ENCODE measurements at places on chromosomes 2 and 18.

GRCh38 chr2:51722311-51722710, 690.4 kb upstream of the NRXN1 start:
- no peak for DNase-seq

DNA sequence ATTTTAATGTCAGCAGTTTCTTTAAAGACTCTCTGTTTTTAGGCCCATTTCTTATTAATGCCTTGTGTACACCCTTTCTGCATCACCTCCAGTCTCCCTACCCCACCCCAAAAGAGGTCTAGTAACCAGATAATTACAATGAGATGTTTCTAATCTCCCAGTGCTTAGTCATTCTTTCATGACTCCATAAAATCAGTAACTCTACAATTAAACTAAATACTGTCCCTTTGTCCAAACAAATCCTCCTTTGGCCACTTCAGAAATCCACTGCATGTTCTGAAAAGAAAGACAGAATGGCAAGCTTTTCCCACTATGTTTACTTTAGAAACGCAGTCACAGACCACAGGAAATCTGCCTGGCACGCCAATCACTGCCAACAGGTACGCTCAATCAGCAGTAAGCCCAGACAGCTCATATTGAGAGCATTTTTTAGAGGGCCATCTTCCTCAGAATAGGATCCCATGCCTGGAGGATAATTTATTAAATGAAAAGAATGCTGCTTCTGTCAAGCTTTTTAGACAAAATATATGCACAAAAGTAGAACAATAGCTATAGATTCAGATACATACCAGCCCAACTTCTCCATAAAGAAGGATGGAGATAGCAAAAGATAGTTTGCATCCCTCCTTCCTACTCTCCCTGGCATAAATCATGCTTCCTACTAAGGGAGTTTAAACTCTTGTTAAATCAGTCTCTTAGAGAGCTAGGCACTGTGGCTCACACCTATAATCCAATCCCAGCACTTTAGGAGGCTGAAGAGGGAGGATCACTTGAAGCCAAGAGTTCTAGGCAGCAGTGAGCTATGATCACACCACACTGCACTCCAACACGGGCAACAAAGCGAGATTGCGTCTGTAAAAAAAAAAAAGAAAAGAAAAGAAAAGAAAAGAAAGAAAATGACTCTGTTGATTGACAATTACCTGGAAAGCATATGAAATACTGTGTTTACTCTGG, 14.6 kb downstream of the CLASP1 start:
- no peak for DNase-seq

- no peak for DNase-seq
These were observed 30.6 kb downstream of the KCMF1 start for GRCh38 chr2:85001595-85001994.

GRCh38 chr2:160427629-160428404, 65.8 kb downstream of the RBMS1 start:
- no peak for DNase-seq

DNA sequence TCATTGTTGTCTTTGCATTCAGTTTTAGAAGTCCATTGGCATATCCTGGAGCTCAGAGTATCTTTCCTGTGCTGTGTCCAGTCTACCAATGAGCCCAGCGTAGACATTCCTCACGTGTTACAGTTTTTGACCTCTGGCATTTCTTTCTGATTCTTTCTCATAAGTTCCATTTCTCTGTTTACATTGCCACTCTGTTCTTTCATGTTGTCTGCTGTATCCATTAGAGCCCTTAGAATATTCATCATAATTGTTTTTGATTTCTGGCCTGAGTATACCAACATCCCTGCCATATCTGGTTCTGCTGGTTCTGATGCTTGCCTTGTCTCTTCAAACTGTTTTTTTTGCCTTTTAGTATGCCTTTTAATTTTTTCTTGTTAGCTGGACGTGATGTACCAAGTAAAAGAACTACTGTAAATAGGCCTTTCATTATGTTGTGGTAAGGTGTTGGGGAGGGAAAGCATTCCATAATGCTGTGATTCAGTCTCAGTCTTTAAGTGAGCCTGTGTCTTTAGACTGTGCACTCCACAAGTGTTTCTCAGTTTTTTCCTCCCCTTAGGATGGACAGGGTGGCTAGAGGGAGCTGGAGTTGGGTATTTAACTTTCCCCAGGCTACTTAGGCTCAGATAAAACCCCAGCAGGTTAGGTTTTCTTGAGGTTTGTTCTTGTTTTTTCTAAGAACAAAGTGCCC, 35.6 kb downstream of the CEP192 start:
- no peak for DNase-seq

DNA sequence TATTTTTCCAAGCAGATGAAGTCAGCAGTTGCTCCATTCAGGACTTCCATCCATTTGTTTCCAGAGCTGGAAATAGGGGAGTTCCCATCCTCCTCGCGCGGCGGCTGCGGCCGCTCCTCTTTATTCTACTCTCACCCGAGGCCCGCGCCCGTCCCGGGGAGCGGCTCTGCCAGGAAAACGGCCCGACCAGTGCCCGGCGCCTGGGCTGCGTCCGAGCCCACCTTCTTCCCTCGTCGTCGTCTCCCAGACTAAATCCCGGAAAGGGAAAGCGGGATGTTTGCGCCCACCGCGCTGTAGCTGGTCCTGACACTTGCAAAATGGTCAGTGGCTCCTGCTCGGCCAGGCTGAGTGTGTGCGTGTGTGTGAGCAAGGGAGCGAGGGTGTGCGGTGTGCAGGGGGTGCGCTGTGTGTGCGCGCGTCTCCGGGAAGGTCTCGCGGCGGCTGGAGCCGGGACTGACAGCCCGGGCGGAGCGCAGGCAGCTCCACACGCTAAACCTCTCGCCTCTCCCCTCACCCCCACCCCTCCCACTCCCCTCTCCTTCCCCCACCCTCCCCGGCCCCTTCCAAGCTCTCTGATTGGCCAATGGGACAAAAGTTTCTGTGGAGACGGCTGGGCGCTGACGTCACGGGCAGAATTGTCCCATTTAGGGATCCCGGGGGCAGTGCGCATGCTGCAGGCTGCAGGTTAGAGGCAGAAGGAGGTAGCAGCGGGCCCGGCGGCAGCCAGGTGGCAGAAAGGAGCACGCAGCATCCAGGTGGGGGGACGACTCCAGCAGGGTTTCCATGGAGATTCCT, at the start of gene NOL4:
NOL4 (minus strand) TSS at position 491 of the 795 bp plus-strand sequence. CDS start 1,660 bp downstream, outside the sequence.
- peak; percentile 88 for DNase-seq

GRCh38 chr2:9638532-9638931, 7.7 kb upstream of the YWHAQ start:
- DNase-seq = no peak

- no peak for DNase-seq
These were observed 384.9 kb upstream of the NXPH2 start for GRCh38 chr2:139165041-139165440.

DNA sequence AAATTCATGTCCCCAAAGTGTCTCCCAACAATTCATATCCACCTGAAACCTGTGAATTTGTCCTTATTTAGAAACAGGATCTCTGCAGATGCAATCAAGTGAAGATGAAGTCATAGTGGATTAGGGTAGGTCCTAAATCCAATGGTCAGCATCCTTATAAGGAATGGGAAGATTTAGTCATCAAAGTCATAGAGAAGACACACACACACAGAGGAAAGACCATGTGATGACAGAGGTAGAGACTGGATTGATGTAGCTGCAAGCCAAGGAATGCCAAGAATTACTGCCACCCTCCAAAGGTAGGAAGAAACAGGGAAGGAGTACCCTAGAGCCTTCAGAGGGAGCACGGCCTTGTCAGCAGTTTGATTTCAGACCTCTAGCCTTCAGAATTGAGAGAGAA, 17.7 kb downstream of the ADD2 start:
- no peak for DNase-seq

DNA sequence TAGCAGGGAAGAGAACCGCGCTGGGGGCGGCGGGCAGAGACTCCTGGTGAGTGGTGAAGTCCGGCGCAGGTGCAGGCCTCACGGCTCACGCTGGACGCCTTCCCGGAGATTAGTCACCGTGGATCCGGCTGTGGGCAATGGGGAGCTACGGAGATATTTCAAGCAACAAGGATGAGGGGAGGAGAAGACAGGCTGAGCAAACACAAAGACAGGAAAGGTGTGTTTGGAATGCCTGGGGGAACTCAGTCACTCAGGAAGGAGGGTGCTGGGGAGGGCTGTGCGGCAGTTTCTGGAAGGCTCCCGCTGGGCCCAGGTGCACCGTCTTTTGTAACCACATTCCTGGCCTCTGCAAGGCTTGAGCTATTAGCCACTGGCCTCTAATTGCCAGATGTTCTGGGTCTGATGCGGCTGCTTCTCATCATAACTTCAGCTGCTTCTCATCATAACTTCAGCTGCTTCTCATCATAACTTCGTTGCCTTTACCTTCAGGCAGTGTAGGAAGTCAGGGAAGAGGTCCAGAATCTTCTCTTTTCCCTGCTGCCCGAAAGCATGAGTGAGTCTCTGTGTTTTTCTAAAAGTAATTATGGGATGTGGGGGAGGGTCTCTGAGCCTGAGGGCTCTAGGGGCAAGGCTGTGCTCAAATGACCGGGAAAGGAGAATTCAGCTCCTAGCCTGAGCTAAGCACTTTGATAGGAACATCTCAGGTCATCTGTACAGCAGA, 118.9 kb downstream of the PXDN start:
- no peak for DNase-seq

GRCh38 chr2:228023619-228024018, 152.2 kb downstream of the DAW1 start:
- DNase-seq = no peak

DNA sequence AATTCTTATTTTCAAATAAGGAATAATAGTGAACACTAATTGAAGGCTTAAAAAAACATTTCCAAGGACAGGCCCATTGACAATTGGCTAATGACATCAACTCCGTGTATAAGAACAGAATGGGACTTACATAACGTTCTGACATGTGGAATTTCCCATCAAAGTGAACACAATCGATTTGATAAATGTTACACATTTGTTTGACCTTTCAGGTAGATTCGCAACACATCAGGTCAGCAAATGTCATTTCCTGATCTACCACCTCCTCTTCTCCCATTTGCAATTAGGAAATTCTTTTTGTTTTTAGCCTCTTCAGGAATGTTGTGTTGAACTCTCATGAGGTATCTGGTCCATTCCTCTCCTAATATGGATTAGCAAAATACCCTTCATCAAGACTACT, 292.9 kb upstream of the SLC14A2 start:
- no peak for DNase-seq

DNA sequence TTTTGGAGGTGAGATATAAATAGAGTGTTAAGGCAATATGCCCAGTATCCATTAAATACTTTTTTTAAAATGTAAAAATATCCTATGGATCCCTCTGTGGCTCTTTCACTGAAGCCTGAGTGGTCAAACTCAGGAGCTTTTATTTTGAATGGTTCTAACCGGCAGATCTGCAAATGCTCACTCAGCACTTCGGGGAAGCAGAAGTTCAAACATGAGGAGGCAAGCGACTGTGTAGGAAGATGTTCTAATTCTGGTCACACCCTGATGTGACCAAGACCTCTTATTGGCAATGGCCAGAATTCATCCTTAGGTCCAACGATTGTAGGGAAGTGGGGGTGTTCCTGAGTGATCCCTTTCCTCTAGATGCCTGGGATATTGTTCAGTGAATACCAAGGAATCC, 168.8 kb downstream of the CDCA7 start:
- no peak for DNase-seq

GRCh38 chr2:121707920-121708361, 28.7 kb downstream of the NIFK start:
- DNase-seq = peak; percentile 12

DNA sequence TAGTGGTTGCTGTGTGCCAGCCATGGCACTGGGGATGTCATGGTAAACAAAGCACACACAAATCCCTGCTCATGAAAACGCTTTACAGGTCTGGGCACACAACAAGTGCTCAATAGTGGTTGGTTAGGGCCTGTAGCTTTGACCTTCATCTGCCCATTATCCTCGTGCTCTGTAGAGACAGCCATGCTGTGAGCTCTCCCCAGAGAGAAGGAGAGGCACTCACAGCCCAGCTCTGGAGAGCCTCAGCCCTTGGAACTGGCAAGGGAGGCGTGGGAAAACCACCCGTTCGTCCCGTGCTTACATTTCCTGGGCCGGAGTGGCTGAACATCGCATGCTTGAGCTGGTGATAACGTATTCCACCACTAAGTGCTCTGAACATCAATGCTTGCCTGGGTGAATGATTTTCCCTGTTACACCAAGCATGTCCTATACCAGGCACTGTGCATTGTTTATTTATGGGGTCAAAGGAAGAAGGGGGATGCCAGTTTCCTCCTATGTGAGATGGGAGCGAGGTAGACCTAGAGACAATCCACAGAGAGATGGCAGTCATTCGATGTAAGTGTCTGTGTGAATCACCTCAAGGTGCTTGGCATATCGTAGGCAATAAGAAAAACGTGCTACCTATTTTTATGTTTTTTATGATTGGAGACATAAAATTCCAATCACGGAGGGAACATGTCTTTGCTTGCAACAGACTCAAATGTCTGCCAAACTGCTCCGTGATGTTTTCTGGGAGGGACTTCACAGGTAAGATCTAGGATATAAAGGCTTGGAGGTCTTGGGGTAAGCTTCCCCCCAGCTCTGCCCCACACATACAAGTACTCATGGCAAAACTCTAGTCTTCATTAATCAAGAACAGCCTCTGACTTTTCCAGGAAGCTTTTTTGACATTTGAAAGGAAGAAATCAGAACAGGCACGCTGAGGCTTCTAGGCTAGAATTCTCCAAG, 75.5 kb downstream of the DDX1 start:
- DNase-seq = no peak

- DNase-seq = no peak
These were observed 283.9 kb upstream of the SIX2 start for GRCh38 chr2:45293182-45293581.

- no peak for DNase-seq
These were observed 3.1 kb downstream of the WIPF1 start for GRCh38 chr2:174594456-174594855.

GRCh38 chr2:6814312-6814711, 51.4 kb downstream of the CMPK2 start:
- no peak for DNase-seq

DNA sequence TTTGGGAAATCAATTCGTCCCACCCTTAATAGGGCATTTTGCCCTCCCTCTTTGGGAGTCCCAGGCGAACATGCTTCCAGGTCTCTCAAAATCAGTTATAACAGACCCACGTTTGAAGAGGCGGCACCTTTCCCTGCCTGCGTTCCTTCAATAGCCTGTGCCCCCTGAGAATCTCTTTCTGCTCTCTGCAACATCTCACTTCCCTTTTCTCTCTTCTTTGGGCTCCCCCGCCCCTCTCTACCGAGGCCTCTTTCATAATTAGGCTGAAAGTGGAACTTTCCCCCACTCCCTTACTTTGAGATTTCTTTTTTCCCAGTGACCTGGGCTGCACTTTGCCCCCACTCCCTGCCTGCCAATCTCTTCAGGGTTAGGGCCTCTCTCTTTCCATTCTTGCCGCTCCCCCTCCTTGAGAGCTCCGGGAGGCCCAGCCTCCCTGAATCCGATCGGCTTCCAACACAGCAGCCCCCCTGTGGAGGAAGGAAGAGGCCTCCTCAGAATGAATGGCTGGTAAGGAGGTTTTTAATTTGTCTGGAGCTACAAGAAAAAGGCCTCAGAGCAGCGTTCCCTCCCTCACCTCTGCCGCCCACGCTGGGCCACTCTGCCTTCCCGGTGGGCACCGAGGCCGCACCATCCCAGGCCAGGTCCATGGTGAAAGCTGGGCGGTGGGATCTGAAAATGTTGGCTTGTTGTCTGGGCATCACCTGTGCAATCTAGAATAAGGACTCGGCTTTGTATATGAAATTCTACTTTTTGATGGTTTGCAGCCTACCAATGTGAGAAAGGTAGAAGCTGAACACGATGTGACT, 162.6 kb upstream of the SIX3 start:
- no peak for DNase-seq

GRCh38 chr18:9992973-9993520, 79.2 kb downstream of the VAPA start:
- no peak for DNase-seq

- DNase-seq = no peak
These were observed 39.8 kb downstream of the GREB1 start for GRCh38 chr2:11573418-11574175.

GRCh38 chr2:152693033-152693432, 24.2 kb downstream of the PRPF40A start:
- DNase-seq = no peak
